ENCODE measurements at places on chromosomes 5 and 9. TPM values are rescaled to one million over a fixed set of nuclear protein-coding genes. Genes with fewer than 3 reads are reported as not detected.

- no peak for DNase-seq
Measured at GRCh38 chr5:160167624-160168165, 48.4 kb upstream of the PWWP2A start.

DNA sequence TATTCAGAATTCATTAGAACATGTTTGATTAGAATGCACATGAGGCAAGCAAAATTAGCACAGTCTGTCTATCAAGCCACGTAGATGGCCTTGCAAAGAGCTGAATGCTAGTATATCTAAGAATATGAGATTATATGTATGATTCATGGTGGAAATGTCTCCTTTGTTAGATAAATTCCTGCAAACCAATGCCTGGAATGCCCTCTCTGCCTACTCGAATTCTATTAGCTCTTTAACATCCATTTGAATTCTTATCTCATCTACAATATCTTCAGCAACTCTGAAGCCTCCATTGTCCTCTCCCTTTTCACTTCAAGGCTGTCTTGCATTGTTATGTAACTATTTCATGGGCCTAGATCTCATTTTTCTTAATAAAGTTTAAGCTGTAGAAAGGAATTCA, 205.5 kb downstream of the TMC1 start:
- no peak for DNase-seq

GRCh38 chr9:122991370-122991830, 42.1 kb upstream of the GPR21 start:
- DNase-seq, result peak; percentile 87

DNA sequence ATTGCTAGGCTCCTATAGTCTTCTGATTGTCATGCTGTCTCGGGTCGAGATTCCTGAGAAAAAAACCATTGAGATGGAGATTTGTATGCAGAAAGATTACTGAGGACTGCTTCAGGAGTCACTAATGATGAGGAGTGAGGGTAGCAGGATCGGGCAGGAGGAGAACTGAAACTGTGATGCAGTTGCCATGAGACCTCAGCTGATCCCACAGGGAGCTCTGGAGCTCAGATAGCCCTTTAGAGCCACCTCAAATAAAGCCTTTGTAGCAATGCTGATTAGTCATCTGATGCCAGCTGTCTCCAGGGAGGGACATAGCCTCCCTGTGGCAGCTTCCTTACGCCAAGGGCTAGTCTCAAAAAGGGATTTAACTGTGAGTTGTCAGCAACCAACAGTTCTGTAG, 256.9 kb downstream of the DMAC1 start:
- DNase-seq, result no peak

DNA sequence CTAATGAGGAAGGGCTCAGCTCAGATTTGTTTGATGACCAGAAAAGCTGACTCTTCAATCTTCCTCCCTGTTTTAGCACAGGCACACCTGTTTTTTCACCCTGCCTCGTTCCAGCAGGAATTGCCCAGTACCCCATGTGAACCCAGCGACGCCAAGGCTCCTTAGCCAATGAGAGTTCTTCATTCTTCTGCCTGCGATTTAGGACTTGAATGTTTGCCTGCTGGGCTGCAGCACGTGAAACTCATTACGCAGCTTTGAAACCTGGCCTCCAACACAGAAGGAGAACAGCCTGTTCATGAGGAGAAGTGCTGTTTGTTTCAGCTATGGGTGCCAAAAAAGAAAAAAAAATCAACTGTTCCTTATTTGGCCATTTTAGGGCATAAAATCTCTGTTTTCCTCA, 315.5 kb downstream of the TRPM3 start:
- no peak for DNase-seq

DNA sequence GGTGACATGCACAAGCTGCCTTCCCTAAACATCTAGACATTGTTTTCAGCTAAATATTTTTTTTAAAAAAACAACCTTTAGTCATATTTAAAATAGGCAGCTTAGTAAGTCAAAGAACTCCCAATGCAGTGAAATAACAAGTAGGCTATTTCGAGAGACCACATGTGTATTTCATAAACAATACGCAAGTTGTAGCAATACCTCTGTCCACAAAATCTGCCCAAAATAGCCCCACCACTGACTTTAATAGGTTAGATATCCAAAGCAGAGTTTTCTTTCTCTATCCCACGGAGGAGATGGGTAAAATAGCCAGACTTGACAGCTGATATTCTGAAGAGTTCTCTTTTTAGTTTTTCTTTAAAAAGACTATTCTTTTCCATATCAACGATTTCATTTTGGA, 1.2 kb downstream of the SLC24A2 start:
- no peak for DNase-seq

DNA sequence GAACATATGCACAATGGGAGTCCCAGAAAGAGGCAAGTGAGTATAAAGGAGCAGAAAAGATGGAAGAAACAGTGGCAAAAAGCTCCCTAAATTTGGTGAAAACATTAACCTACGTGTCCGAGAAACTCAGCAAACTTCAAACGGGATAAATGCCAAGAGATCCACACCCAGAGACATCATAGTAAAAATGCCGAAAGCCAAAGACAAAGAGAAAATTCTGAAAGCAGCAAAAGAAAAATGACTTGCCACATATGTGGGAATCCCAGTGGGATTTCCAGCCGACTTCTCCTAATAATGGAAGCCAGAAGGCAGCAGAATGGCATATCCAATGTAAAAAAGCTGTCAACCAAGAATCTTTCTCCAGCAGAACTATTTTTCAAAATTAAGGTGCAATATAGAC, 101.2 kb downstream of the ADAMTS2 start:
- no peak for DNase-seq

The SHISAL2B gene
- total RNA-seq, result not detected

The SAXO1 gene
- total RNA-seq, result not detected

The ICE1 gene
- 21.9 TPM for total RNA-seq

The PPP2CA gene
- 162 TPM for total RNA-seq

Measured in HFFc6 (cell line).